ENCODE measurements at places on chromosomes 2 and 18.

- DNase-seq: no peak
These were observed 9.6 kb upstream of the MMADHC start for GRCh38 chr2:149597050-149597667.

- DNase-seq: no peak
These were observed 470.1 kb downstream of the DLGAP1 start for GRCh38 chr18:3985020-3985419.

GRCh38 chr2:153476816-153477635 lies 1.5 kb downstream of the RPRM start:
- DNase-seq: no peak

DNA sequence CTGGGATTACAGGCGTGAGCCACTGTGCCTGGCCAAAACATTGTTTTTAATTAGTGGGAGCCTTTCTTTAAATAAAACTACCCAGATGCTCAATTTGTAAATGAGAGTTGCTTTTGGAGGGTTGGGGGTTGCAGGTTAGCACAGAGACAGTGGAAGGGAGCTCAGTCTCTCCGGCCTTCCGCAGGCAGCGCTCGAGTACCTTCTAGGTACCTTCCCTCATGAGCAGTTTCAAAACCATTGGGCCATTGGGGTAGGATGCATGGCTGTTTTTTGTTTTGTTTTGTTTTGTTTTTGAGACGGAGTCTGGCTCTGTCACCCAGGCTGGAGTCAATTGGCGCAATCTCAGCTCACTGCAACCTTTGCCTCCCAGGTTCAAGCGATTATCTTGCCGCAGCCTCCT lies 19.0 kb downstream of the SLC66A3 start:
- no peak for DNase-seq

- no peak for DNase-seq
These were observed 99.0 kb downstream of the RBBP8 start for GRCh38 chr18:23032030-23032582.

GRCh38 chr2:178550352-178550751 lies 70.1 kb downstream of the PLEKHA3 start:
- no peak for DNase-seq
